Neural crest cell (in vitro differentiated cells): ENCODE measurements at places on chromosomes 5 and 9.

- H3K27me3 ChIP-seq: peaks cover 55% of the 10 kb centered on the region
- DNase-seq: no peak
- no peaks in the 10 kb centered on the region for H3K36me3 ChIP-seq
- H3K4me3 ChIP-seq: peak overlapping the region; percentile 89
Observed at GRCh38 chr5:88888848-88889188, 5.8 kb upstream of the MEF2C start.

GRCh38 chr5:174198541-174198940 lies 153.0 kb downstream of the NSG2 start:
- H3K27ac ChIP-seq: no peak overlapping the region
- no peak overlapping the region for H3K4me3 ChIP-seq
- no peak for DNase-seq
- H3K36me3 ChIP-seq: no peaks in the 10 kb centered on the region

- H3K27ac ChIP-seq: no peak overlapping the region
- no peaks in the 10 kb centered on the region for H3K36me3 ChIP-seq
- H3K27me3 ChIP-seq: no peaks in the 10 kb centered on the region
- DNase-seq: no peak
- H3K4me3 ChIP-seq: no peak overlapping the region
Observed at GRCh38 chr5:85814596-85814995, 803.1 kb upstream of the COX7C start.

- H3K27me3 ChIP-seq: peaks cover 20% of the 10 kb centered on the region
- no peak for DNase-seq
- H3K36me3 ChIP-seq: no peaks in the 10 kb centered on the region
- no peak overlapping the region for H3K27ac ChIP-seq
- no peak overlapping the region for H3K4me3 ChIP-seq
Observed at GRCh38 chr5:35919191-35919590, 19.2 kb downstream of the CAPSL start.
